Smooth muscle cell of the brain vasculature (primary cell): ENCODE measurements at places on chromosomes 12 and 14.

DNA sequence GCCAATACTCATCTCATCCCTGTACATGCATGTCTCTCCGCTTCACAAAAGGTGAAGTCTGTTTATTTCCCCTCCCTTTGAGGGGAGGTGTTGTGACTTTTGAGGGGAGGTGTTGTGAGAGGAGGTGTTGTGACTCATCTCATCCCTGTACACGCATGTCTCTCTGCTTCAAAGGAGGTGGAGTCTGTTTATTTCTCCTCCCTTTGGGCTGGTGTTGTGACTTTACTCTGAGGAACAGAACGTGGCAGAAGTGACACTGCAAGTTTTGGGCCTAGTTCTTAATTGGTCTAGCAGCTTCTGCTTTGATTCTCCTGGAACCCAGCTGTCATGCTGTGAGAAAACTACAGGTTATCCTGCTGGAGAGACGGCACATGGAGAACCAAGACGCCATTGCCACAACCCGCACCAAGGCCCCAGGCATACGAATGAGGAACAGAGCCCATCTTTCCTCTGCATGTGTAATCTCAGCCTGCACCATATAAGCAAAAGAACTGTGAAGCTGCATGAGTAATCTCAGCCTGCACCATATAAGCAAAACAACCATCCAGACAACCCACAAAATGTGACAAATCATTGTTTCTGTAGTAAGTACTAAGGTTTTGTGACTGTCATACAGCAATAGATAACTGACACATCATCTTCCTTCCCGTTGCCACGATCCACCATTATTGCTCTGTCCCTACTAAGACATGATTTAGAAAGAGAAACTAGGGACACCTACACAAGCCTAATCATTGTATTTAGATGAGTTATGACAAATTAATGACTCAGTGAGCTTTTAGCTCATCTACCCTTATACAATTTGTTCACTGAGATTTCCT lies 30.0 kb downstream of the GALNT4 start:
- DNase-seq: no peak

GRCh38 chr12:124711344-124711743 lies 143.9 kb upstream of the NCOR2 start:
- DNase-seq: no peak

DNA sequence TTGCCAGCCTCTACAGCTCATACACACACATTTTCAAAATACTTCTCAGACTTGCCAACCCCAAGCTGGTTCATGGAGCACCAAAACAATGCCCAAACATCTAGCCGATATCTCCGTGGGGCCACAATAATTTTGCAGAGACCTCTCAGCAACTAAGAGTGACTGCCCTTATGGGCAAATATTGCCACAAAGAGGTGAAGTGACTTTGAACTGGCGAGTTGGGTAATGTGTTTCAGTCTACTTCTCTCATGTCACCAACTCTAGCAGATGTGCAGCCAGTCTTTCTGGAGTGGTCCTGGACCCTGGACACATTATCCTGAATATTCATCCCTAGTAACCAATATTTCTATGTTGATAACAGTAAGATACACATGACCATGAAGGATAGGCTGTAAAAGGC lies 290.3 kb downstream of the EMP1 start:
- no peak for DNase-seq

- DNase-seq: no peak
These were observed 27.8 kb downstream of the EFCAB11 start for GRCh38 chr14:89926694-89927093.

DNA sequence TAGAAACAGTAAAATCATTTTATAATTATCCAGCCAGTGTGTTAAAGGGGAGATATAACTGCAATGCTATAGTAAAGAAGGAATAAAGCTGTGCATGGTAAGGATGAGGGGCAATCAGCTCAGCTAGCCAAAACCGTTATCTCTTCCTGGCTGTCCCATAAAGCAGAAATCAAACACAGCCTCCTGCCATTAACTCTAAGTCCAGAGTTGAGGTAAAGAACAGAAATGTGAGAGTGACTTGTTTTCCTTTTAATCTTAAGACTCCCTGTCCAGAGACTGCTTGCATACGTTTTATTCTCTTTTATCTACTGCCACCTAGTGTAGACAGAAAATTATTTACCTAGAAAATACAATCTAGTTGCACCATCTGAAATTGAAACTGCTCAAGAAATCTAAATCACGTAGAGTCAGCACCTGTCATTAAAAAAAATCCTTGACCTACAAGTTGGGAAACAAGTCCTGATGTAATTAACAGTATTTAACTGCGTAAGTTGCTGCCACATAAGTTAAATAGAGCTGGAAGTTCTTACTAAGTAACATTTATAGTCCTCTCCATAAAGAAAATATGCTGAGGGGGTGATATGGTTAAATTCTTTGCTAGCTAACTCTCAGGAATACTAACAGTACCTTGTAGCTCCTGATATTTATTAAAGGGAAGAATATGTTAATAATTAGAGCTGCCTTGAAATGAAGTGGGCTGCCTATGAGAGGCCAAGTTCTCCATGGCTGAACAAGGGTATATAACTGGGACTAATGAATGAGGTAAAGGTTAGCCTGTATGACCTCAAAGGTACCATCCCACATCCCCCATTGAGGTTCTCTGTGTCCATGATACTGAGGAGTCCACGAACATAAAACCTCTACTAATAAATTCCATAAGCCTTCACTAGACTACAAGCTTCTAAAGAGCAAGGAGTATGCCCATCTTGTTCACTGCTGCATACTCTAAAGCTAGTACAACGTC lies 62.7 kb downstream of the GALNT4 start:
- no peak for DNase-seq

- peak; percentile 39 for DNase-seq
These were observed 18.2 kb downstream of the PTGER2 start for GRCh38 chr14:52332269-52332668.

- DNase-seq: no peak
These were observed 10.8 kb downstream of the TMEM52B start for GRCh38 chr12:10189653-10190052.

- DNase-seq: no peak
These were observed 53.4 kb upstream of the PWP1 start for GRCh38 chr12:107632246-107632645.

GRCh38 chr12:87427770-87428169 lies 601.4 kb downstream of the C12orf50 start:
- DNase-seq: no peak

- no peak for DNase-seq
These were observed 42.3 kb upstream of the TMEM263 start for GRCh38 chr12:106913456-106913855.

DNA sequence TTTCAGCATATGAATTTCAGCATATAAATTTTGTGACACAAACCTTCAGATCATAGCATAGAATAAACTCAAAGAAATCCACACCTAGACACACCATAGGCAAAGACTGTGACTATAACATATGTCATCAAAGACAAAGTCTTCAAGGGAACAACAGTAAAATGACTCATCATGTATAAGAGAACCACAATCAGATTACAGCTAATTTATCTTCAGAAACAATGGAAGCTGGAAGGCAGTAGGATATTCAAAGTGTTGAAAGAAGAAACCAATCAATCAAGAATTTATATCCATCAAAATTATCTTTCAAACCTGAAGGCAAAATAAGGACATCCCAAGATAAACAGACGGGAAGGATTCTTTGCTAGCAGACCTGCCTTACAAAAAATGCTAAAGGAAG lies 29.0 kb downstream of the DLK1 start:
- no peak for DNase-seq

- peak; percentile 93 for DNase-seq
These were observed at the start of gene ACTN1 for GRCh38 chr14:68979021-68979721. Gene ACTN1 (minus strand): TSS chr14:68979302. CDS start chr14:68979056, 246 bp downstream.

DNA sequence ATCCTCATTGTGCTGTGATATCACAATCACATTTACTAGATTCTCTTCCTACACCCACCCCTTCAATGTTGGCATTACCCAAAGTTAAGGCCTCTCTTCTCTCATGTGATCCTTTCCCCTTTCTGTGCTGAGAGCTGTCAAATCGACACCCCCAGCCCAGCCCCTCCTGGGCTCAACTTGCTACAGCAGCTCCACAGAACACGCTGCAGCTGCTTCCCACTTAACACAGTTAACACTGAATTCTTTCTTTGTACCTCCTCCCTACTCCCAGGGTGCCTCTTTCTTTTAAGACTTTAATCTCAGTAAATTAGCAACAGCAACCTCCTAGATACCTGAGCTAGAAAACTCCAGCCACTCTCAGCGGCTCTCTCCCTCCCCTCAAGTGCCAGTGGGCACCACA lies 17.8 kb downstream of the SPTB start:
- no peak for DNase-seq

DNA sequence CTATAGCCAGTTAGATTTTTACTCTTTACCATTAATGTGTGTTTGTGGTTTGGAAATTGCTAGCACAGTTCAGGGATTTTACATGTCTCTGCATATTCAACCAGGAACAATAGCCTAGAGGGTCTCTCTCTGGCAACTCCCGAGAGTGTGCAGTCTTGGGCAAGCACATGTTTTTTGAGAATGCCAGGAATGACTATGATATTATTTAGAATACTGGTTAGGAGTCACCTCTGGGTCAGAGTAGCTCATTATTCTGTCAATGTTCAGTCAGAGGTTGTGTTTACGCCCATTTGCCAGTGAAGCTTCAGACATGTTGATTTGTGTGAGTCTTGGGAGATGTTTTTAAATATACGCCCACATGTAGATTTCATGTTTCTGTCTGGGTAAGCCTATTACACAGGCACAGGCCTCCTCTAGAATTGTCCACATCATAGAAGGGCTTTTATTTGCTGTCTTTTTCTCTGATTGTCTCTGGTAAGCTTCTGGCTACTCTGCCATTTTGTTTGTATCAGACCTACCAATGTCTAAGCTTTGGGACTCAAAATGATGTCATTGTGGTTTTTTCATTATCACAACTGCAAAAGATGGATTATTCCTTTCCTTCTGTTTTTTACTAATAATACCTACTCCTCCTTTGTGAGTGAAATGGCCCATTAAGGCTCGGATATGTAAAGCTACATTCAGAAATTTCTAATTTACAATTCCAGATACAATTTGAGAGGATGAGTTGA lies 203.1 kb upstream of the PPFIA2 start:
- no peak for DNase-seq

DNA sequence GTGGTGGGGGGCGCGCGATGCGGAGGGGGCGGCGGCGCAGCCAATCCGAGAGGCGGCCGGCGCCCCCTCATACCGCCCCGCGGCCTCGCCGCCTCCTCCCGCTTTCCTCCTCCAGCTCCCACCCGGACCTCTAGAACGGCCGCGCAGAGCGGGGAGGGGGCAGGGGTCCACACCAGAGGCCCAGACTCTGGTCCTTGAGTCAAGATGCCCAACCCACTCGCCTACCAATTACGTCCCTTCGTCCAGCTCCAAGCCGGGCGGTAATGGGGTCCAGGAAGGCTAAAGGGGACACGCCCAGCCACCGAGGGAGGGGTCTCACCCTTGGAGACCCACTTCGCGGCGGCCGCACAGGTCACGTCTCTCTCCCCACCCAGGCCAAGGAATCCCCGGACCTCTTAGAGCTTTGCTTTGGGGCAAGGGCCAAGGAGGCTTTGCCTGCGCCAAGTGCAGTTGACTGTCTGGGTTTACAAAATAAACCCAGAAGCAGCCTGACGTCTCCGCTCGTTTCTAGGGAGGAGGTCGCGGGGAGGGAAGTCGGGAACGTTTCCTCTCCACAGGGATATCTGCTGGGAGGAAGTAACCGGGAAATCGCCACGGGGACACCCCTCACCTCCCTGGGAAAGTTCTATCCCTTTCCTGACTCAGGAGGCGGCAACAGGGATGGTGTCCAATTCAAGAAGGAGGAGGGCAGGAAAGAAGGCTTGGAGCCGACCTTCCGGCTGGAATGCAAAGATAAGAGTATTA lies 394 bp upstream of the AMIGO2 start:
- DNase-seq: no peak

DNA sequence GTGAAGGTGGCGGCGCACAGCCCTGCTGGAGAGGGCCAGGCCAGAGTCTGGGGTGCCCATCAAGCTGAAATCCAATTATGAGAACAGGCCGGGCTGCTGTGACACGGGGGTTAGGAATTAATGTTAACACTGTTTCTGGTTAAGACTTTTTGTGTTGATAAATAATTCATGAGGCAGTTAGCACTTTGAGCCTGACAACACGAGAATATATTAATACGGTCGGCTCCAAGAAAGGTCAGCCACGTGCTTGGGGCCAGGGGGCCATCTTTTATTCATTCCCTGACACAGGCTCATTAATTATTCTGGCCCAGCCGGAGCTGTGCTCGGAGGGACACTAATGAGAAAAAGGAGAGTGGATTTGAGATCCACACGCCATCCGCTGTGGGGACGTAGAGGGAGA lies 45.1 kb downstream of the FBRSL1 start:
- no peak for DNase-seq

DNA sequence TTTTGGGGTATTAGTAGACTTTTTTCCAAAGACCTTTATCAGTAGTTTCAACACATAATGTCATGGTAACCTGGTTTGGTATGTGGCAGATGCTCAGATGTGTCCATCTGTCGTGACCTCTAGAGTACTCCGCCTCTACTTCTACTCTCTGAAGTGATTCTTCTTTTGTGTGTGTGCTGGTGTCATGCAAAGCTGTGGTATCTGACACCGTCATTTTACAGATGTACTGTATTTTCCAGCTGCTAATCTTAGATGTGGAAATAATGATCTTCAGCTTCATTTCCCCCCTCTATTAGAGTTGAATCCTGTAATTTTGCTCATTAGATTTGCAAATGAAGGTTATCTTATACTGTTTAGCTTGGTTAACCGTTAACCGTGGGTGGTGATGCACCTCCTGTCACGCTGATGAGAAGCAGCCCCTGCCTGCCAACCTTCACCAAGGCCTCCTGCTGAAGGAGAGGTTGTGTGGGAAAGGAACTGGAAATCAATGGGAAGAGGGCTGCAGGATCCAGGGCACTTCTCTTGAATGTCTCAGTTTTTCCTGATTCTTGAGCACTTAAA lies 222.4 kb upstream of the AMIGO2 start:
- DNase-seq: no peak

DNA sequence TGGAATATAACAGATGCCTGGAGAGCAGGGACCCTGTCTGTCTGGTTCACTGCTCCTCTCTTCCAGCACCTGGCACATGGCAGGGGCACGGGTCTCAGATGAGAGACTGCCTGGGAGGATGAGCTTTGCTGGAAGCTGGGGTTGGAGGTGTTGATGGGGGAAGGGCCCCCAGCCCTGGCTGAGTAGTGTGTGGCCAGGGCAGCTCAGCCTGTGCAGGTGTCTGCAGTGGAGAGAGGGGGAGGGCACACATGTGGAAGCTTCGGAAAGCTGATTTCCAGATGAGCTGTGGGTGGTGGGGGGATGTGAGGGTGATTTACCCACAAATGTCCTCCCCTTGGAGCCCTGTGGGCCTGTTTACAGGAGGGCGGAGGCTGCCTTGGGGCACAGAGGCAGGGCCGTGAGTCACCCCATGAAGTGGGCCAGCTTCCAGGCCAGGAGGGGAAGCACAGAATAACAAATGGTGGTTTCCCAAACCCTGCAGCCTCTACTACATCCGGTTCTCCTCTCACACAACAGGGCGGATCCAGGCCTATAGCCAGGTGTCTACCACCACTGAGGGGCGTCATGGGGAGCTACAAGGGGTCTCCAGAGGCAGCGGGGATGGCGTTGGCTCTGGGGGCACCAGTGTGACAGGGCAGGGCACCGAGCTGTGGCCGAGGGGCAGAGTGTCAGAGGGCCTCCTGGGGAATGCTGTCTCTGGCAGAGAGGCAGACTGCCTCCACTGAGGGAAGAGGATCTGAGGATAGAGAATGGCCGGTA lies 11.0 kb downstream of the KRT7 start:
- DNase-seq: peak; percentile 47

GRCh38 chr14:59465316-59466135 lies at the start of gene GPR135:
Gene GPR135 (minus strand): TSS chr14:59465380. CDS start chr14:59465226, 154 bp downstream.
- no peak for DNase-seq

- no peak for DNase-seq
These were observed at the start of gene CABP1 for GRCh38 chr12:120639771-120640721. Gene CABP1 (plus strand): TSS chr12:120640626. CDS start chr12:120640686, 60 bp downstream.

GRCh38 chr14:93092606-93093556 lies 22.8 kb downstream of the ITPK1 start:
- DNase-seq: no peak
